ENCODE measurements at places on chromosomes 1 and 21.

DNA sequence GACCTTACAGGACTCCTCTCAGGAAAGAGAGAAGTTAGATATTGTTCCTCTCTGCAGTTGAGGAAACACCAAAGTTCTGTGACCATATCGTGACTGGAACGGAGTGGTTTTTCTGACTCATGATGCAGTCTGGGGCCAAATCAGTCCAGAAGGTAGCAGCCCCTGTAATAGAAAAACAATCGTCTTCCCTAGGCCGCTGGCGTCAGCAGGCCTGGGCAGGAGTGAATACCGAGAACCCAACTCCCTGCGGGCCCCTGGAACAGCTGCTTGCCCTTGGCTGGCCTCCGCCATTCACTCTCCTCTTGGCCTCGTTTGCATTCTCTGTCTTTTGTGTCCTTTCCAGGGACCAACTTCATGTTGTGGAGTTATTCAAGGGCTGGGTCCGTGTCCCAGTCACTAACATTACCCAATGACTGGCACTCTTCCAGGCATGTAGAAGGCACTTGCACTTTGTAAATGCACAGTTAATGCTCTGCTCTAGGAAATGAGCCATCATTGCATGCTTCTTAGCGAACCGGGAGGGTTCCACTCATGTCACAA lies 10.9 kb upstream of the CD101 start:
- DNase-seq: no peak

- DNase-seq: no peak
Measured at GRCh38 chr1:52955129-52955970, 28.3 kb downstream of the SCP2 start.

GRCh38 chr1:111720274-111720976 lies 18.8 kb downstream of the INKA2 start:
- no peak for DNase-seq

GRCh38 chr1:33683913-33684312 lies 180.0 kb upstream of the HMGB4 start:
- DNase-seq: no peak

DNA sequence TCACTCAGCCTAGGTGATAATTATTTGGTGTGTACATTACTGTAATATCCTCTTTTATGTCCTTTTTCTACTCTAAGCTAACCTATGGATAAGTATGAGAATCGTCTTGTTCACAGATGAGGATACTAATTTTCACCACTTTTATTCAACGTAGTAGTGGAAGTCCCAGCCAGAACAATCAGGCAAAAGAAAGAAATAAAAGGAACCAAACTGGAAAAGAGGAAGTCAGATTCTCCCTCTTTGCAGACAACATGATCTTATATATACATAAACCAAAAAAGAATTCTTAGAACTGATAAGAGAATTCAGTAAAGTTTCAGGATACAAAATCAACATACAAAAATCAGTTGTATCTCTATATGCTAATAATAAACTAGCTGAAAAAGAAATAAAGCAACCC lies 12.6 kb upstream of the RGL1 start:
- no peak for DNase-seq

GRCh38 chr21:31964692-31965091 lies 91.9 kb downstream of the HUNK start:
- DNase-seq: no peak

- DNase-seq: peak; percentile 78
Measured at GRCh38 chr1:201042779-201043461, 19.4 kb upstream of the KIF21B start.

- DNase-seq: no peak
Measured at GRCh38 chr1:215198021-215198420, 115.5 kb downstream of the KCNK2 start.

- DNase-seq: no peak
Measured at GRCh38 chr1:74160046-74160445, 37.9 kb downstream of the LRRIQ3 start.

DNA sequence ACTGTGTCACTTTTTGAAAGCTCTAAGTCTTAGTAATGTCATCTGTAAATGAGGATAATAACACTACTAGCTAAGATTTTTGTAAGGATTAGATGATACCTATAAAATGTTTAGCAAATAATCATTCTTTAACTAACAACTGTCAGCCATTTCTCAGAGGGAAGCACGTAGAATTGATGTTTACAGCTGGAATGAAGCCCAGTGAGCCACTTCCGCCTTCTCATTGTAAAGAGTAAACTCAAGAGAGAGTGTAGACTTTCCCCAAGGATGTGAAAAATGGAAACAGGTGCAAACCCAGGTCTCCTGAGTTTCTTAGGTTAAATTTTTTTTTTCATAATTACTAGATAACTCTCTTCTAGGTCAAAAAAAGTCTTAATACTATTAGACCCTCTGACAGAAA lies 4.9 kb downstream of the GREM2 start:
- DNase-seq: no peak

- DNase-seq: no peak
Measured at GRCh38 chr1:154459080-154459479, 42.9 kb upstream of the TDRD10 start.

GRCh38 chr1:53057127-53057526 lies 4.9 kb upstream of the PODN start:
- DNase-seq: no peak

- no peak for DNase-seq
Measured at GRCh38 chr21:17757671-17758070, 61.5 kb downstream of the C21orf91 start.

DNA sequence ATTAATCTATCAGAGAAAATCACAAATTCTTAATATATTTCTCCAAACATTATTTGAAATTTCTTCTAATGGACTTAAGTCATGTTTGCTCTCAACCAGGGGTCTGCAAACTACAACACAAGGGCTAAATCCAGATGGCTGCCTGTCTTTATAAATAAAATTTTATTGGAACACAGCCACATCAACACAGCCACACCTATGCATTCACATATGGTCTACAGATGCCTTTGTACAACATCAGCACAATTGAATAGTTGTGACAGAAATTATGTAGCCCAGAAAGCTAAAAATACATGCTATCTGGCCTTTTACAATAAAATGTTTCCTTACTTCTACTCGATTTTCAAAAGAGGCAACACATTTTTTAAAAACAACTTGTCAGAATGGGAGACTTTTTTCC lies 103.9 kb downstream of the DPYD start:
- DNase-seq: no peak
